ENCODE measurements at places on chromosomes 13 and 19.

DNA sequence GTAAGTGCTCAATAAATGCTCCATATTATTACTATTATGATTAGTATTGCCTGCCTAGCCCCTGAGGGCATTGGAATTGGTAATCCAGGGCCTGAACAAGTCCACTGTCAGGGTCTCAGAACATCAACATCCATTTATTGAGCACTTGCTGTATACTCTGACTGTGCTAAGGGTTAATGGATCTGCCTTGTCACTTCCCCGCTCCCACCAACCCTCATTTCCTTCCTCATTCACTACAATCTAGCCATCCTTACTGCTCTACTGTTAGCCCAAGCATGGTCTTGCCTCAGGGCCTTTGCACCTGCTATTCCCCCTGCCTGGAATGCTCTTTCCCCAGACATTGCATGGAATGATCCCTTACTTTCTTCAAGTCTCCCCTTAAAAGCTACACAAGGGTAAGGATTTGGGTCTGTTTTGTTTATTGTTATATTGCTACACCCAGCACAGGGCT is 12.7 kb upstream of the ANGPTL8 start:
- no peak for DNase-seq

GRCh38 chr19:32675720-32676185 is at the start of gene RGS9BP:
RGS9BP (plus strand) TSS chr19:32675848; CDS start chr19:32676264, 416 bp downstream.
- DNase-seq = peak; percentile 93

DNA sequence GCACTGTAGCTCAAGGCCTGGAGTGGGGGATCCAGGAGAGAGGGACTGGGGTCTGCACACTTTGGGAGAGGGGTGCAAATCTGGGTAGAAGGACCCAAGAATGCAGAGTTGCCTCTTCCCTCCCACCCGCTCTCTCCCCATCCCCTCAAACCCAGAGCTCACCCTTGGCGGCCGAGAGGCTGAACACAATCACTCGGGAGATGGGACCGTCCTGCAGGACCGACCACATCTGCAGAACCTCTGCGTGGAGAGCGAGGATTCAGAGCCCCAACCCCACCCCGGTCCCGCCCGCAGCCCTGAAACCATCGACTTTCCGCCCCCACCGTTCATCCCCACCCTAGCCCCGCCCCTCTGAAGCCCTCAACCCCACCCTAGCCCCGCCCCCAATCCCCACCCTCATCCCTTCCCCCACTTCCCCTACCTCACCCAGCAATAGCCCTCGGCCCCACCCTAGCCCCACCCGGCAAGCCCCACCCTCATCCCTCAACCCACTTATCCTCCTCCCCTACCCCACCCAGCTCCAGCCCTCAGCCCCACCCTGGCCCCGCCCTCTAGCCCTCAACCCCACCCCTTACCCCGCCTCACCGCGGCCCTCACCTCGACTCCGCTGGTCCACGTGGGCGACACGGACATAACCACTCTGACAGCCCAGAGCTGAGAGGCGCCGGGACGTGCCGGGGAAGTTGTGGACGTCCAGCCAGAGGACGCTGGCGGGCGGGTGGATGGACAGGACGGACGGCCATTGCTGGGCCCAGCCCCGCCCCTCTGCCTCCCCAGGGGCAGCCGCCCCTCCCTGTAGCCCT is 4.1 kb downstream of the KPTN start:
- no peak for DNase-seq

DNA sequence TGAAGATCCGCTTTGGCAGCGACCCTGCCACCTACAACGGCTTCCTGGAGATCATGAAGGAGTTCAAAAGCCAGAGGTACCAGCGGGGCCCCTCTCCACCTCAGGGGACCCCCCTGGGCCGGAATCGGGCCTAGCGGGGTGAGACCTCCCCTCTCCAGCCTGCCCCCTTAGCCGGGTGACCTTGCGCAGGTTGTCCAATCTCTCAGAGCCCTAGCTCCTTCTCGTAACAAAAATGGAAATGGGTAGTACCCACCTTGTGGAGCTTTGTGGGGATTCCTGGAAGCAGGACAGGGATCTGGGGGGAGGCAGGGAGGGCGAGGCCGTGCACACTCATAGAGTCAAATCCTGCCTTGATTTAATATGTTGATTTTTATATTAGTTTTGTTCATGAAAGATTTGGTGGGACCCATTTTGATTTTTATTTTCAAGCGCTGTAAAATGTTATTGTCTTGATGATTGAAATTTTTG is 658 bp downstream of the SIN3B start:
- DNase-seq = no peak

- no peak for DNase-seq
Measured at GRCh38 chr19:47628078-47628771, 19.3 kb downstream of the BICRA start.

DNA sequence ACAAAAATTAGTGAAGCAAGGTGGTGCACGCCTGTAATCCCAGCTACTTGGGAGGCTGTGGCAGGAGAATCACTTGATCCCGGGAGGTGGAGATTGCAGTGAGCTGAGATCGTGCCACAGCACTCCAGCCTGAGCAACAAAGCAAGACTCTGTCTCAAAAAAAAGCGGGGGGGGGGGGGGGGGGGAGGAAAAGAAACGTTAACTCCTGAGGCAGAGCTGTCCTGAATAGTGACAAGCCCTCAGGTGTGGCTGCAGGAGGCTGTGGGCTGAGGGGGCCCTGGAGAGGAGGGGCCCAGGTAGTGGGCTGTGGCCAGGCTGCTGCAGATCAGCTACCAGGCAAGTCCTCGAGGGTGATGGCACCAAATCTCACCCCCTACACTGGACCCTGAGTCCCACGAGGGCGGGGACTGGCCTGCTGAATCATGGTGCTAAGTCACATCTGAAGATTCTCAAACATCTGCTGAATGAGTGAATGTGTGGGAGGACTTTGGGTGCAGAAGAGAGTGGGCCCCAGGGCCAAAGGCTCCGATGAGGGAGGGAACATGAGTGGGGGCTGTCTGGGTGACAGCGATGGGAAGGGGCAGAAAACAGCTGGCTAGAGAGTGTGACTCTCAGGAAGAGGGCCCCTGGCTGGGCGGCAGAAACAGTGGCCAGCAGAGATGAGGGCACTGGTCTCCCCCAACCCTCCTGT is 24.6 kb upstream of the ATP1A3 start:
- no peak for DNase-seq

DNA sequence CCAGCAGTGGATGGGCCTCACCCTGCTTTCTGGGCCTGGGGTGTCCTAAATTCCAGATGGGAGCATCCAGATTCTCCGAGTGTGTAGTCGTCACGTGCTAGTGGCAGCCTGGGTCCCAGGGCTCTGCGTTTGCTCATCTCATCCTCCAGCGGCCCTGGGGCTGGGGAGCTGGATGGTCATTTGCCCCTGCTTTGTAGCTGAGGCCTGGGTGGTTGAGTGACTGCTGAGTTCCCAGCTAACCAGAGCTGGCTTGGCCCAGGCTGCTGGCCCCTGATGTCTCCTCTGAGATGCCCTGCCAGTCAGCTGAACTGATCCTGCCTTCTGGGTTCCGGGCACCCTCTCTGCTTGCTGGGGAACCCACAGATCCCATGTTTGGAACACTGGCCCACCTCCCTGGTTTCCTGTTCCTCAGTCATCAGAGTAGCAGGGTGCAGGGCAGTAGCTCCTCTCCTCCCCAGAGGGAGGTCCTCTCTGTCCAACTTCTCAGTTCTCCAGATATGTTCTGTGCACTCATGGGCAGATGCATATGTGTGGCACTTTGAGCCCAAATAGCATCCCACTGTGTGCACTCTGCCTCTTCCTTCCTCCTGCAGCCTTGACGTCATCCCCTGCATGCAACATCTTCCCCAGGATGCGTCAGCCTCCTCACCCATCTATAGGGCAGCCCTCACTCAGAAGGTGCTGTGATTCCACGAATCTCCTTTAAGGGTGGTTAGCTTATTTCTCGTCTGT is 22.4 kb upstream of the CRTC1 start:
- no peak for DNase-seq

- DNase-seq = no peak
Measured at GRCh38 chr13:44244288-44244687, 129.3 kb upstream of the SERP2 start.

DNA sequence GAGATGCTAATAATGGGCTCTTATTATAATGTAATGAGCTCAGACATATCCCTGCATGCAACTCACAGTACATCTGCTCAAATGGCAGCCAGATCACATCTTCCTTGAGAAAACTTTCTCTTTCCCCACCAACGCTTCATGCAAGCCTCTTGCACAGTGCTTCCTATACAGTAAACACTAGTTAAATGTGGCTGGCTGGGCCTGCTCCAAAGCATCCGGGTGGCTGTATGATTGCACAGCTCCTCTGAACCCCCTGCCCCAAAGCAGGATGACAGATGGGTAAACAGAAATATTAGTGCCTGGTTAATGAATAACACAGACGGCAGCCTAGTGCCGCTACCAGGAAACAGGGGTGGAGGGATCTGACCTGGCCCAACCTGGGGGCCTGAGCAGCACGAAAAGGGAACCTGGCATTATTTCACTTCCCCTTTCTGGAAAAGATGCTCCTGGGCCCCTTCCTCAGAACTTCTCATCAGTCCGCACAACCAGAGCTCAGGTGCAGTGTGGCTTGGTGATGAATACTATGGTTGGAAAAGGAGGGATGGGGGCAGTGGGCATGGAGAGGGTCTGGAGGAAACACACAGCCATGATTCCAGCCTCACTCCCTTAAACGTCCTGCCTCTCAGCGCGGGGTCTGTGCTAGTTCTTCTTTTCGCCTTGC is 10.8 kb downstream of the FFAR2 start:
- no peak for DNase-seq

GRCh38 chr13:98664047-98664446 is 87.1 kb upstream of the STK24 start:
- no peak for DNase-seq

DNA sequence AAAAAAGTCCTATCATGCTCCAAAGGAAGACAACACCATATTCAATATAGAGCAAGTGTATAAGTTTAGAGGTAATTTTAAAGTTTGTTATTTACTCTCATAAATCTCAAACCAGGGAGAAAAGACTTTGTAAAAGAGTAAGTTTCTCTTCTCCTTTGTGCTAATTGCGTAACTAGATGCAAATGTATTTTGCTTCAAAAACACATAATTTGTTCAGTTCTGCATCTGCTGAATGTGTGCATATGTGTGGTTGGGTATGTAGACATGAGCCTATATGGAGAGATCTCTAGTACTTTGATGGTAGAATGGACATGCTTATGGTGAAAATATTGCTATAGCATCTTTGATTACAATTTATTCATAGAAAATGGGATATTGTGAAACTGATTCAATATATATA is 17.8 kb upstream of the MIR17HG start:
- no peak for DNase-seq

DNA sequence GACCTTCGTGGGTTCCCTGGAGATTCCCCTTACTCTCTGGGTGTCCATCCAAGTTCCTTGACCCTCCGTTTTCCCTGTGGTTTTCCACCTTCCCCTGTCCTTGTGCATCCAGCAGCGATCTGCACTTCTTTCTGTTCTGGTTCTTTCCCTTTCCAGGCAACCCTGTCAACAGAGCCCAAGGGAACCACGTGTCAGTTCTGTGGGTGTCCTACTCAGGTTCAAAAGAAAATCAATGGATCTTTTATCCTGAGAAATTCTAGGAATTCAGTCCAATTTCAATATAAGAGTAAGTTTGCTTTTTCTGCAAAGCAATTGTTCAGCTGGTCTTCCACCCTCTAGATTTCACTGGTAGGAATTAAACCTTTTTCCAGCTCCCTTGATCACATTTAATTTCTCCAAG is 1394.8 kb upstream of the SLC10A2 start:
- no peak for DNase-seq

- DNase-seq = no peak
Measured at GRCh38 chr13:39111145-39111544, 72.9 kb downstream of the NHLRC3 start.

GRCh38 chr13:112240076-112240475 is 136.1 kb upstream of the SPACA7 start:
- DNase-seq = no peak

DNA sequence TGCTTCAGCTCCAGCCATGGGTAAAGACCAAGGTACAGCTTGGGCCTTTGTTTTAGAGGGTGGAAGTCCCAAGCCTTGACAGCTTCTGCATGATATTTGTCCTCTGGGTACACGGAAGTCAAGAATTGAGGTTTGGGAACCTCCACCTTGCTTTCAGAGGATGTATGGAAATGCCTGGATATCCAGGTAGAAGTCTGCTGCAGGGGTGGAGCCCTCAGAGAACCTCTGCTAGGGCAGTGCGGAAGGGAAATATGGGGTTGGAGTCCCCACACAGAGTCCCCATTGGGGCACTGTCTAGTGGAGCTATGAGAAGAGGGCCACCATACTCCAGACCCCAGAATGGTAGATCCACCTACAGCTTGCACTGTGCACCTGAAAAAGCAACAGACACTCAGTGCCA is 23.0 kb upstream of the MYO16 start:
- no peak for DNase-seq

DNA sequence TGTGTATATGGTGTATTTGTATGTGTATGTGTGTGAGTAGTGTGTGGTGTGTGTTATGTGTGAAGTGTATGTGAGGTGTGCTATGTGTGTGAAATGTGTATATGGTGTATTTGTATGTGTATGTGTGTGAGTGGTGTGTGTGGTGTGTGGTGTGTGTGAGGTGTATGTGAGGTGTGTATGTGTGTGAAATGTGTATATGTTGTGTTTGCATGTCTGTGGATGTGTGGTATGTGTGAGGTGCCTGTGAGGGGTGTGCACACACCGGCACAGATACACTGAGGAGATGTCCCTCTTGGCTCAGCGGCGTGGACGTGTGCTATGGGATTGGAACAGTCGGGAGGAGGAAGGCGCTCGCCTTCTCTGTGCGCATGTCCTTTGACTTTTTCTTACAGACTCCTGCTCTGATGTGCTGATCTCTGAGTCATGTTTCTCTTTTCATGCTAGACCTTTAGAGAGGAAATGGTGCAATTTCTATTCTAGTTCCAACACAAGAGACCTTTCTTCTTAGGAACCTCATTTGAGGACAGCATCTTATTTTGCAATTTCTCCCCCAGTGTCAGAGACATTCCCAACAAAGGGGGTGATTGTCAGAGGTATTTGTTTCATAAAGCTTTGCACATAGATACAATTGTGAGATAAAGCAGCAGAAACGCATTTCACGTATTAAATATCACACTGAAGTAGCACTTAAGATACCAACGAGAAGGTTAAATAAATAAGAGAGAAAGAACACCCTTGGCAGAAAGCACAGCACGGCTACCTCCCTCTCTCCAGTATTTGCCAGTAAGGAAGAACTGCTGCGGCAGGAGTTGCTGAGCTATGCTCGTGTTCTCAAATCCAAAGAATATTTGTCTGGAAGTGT is 11.3 kb upstream of the TNFRSF19 start:
- DNase-seq = peak; percentile 56

DNA sequence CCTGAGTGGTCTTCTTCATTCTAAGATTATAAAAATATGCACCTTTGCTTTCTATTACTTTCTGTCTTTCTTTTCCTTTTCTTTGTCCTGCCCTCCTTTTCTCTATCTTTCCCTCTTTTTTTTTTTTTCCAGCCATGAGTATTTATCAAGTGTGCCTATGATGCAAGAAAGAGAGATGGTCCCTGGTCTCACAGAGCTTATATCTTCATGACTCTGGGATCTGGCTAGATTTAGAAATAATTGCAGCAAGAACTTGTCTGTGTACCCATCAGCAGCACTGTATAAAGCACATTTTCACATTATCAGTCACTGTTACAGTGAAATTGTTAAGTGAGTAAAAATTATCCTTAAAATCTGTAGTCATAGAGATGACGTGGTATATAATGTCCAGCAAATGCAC is 31.6 kb upstream of the GAS6 start:
- no peak for DNase-seq

Data from NCI-H345 (cell line).